Stimulated activated CD4-positive, alpha-beta T cell treated with anti-CD3 and anti-CD28 coated beads, Interleukin-1b, Interleukin-23, amount 100 ng/mL, for 1 hour (primary cell): ENCODE measurements at places on chromosomes 5 and 9.

DNA sequence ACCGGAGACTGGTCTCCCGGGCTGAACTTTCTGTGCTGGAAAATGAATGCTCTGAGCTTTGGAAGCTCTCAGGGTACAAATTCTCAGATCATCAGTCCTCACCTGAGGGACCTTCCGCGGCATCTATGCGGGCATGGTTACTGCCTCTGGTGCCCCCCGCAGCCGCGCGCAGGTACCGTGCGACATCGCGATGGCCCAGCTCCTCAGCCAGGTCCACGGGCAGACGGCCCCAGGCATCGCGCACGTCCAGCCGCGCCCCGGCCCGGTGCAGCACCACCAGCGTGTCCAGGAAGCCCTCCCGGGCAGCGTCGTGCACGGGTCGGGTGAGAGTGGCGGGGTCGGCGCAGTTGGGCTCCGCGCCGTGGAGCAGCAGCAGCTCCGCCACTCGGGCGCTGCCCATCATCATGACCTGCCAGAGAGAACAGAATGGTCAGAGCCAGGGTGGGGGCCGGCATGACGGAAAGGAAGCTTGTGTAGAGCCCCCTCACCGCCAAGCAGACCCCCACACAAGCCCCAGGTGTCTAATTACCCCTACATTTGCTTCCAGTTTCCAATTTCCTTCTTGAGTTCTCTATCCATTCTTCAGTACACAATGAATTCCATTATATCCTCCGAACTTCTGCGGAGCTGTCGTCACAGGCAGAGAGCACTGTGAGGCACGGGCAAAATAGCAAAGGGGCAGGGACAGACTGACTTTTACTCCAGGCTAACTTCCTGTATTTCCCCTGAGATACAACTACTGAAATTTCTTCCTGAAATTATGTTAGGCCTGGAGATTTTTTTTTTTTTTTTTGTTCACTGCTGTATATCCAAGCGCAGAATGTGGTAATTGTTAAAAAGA is 23.2 kb downstream of the CDKN2A start:
- no peak for DNase-seq

- no peak for DNase-seq
Observed at GRCh38 chr5:55994495-55994997, at the start of gene IL6ST. Gene IL6ST (minus strand): TSS chr5:55994963. CDS start chr5:55976278, 18,685 bp downstream.

DNA sequence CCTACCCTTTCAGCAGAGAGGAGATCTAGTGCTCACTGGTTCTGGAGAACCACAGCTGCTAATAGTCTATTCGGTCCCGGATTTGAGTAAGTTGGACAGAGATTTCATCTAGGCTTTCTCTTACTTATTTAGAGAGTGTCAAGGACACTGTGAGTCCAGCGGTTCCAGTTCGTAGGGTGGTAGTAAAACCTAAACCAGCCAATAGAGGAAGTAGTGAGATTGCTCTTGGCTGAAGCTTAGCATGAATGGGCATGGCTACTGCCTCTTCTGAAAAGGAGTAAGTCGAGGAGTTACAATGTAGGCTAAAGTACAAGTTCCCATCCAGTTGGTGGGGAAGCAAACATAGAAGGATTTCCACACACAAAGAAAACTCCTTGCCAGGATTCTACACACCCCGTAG is 109.6 kb upstream of the MOCS2 start:
- no peak for DNase-seq

GRCh38 chr9:18228101-18228500 is 245.9 kb upstream of the ADAMTSL1 start:
- DNase-seq = no peak

DNA sequence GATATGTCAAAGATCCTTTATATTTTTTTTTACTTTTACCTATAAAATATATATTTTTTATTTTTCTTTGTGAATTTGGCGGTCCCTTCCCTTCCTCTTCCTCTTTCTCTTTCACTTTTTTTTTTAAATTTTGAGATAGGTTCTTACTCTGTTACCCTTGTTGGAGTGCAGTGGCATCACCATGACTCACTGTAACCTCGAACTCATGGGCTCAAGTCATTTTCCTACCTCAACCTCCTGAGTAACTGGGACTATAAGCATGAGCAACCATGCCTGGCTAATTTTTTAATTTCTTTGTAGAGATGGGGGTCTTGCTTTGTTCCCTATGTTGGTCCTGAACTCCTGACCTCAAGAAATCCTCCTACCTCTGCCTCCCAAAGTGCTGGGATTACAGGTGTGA is 258.0 kb upstream of the CLINT1 start:
- no peak for DNase-seq

DNA sequence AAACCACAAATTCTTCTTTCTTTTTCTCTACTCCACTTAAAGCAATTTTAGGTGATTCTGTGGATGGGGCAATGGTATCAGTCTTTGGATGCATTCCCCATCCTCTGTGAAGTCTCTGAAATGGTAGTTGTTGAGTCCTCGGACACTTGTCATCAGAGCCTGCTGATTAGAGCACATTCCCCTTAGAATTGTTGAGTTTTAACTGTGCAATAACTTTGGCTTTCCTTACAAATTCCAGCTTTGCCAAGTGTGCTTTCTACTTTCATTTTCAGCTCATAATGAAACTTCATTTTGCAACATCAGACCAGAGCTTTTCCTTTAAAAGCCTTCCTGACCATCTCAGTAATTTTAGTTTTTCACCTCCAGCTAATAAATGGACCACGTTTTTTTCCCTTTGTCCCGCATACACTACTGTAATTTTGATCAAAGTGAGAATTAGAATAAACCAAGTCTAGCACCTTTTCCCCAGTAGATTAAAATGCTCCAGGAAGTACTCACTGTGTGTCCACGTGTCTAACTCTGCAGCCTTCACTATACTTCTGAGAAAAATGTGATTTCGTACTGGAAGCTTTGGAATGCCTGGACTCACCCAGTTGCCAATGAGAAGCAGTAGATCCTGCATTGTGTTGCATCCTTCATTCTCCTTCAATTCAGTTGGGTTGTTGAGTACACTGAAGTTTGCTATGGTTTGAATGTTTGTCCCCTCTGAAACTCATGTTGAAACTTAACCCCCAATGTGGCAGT is 135.6 kb downstream of the NTRK2 start:
- no peak for DNase-seq

GRCh38 chr5:37606148-37606547 is 227.0 kb downstream of the WDR70 start:
- DNase-seq = no peak

DNA sequence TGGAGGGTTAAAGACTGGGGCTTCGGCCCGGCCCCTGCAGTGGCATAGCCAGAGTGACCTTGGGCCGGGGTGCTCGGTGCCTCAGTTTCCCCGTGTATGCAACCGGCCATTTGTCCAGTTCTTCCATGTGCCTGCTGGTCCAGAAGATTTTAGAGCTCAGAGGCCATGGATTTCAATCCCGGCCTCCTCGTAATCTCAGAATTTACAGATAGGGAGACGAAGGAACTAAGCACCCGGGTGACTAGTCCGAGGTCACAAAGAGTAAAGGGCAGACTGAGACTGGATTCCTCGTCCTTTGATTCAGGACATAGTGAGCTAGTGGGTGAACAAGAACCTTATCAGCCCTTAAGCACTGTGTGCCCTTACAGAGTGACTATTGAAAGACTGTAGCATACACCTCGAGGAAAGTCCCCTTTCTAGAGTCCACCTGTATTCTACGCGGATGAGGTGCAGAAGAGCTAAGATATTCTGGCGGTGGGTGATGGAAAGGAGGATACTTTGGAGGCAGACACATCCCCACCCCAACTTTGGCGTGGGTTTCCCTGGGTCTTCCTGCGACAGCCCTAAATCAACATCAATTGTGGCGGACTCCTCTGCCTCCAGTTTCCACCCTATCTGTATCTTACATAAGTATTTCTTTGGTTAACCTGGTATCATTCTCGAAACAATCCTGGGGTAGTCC is 597 bp downstream of the SLC31A1 start:
- no peak for DNase-seq

DNA sequence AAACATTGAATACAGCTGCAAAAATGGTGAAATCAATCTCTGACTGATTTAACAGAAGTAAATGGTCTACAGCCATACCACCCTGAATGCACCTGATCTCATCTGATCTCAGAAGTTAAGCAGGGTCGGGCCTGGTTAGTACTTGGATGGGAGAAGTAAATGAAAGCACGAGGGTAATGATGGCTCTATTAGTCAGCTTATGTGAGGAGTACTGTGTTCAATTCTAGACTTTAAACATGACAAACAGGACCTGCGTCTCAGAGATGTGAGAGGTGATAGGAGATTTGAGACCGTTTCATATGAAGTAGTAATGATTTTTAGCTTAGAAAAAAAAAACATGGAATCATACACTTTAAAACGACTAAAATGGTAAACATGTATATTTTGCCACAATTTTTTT is 77.1 kb upstream of the SUSD1 start:
- DNase-seq = no peak

GRCh38 chr5:106116682-106117081 is 1554.1 kb downstream of the EFNA5 start:
- no peak for DNase-seq

DNA sequence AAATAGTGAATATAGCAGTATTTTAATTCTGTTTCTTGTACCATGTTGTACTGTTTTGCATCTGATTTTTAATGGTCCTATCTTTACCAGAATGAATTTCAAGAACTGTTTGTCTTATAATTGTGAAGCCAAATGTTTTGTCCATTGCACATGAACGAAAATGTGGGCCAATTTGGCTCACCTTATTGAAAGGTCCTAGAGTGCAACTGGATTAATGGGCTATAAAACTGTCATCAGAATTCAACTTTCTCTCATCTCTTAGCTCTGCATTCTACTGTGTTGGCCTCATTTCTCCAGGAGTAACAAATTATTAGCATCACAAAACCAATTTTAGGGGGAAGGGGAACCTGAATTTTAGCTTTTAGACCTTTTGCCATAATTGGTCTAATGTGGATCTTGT is 179.4 kb upstream of the NUDT12 start:
- DNase-seq = no peak

- no peak for DNase-seq
Observed at GRCh38 chr9:131410044-131410491, 16.2 kb downstream of the PRRC2B start.

GRCh38 chr9:33161011-33161588 is 6.0 kb downstream of the B4GALT1 start:
- DNase-seq = no peak

- no peak for DNase-seq
Observed at GRCh38 chr9:37920471-37921167, 16.7 kb upstream of the SLC25A51 start.

DNA sequence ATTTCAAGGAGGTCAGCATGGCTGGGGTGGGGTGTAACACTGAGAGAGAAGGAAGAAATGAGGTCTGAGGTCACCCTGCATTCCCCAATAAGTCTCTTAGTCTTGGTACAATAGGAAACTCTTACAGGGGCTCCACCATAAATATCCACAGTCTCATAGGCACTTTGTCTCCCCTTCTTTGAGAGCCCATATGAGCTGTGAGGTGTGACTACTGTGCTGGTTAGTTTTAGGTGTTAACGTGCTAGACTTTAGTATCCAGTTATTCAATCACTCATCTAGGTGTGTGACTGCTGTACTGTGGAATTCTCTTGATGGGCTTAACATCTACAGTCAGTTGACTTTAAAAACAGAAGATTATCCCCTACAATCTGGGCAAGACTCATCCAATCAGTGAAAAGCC is 378.1 kb upstream of the RFX3 start:
- no peak for DNase-seq

GRCh38 chr9:132973713-132974112 is 4.8 kb upstream of the GFI1B start:
- no peak for DNase-seq

DNA sequence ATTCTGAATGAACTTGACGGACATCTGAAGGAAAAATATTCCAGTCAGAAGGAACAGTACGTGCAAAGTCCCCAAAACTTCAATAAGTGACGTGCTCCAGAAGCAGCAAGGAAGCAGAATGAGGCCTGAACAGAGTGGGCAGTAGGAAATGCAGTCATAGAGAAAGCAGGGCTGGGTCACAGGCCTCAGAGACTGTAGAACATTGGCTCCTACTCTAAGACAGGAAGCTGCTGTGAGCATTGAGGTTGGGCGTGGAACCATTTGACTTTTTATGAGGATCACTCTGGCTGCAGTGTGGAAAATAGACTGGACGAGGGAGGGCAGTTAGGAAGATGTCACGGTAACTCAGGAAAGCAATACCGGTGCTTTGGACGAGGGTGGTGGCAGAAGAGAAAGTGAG is 64.0 kb downstream of the DOCK8 start:
- DNase-seq = no peak

DNA sequence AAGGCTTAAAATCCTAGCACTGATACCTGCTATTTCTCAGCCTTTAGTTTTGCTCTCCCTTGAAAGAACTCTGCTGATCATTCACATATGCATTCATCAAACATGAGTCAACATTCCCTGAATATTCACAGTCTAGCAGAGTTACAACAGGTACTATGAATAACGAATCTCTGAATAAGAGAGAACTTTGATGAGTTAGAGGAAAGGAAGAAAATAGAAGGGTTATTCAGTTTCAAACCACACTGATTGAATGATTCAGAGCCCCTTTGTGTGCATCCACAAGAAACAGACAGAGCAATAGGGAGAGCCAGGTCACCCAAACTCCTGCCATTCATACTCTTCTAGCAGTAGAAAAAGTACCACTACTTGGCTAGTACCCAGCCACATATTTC is 36.0 kb downstream of the FOXD1 start:
- DNase-seq = no peak

GRCh38 chr9:70413464-70413798 is 1.0 kb downstream of the KLF9 start:
- DNase-seq = no peak

GRCh38 chr9:87451149-87451548 is 46.5 kb upstream of the DAPK1 start:
- DNase-seq = no peak

DNA sequence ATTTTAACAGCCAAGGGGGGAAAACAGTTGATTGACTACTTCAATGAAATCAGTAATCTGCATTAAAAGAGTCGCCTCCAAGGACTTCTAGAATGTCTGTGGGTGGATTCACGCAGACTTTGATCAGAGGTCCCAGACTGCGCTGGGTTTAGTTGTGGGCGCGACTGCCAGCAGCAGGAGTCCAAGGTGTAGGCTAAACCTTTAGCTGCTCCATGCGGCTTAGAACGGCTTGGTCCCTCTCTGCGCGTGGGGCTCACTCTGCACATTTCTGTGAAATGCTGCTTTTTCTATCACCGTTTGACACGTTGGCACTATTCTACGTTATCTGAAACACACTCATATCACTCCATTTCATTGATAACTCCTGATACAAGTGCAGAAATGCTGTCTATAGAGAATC is 48.6 kb upstream of the IRX2 start:
- no peak for DNase-seq

DNA sequence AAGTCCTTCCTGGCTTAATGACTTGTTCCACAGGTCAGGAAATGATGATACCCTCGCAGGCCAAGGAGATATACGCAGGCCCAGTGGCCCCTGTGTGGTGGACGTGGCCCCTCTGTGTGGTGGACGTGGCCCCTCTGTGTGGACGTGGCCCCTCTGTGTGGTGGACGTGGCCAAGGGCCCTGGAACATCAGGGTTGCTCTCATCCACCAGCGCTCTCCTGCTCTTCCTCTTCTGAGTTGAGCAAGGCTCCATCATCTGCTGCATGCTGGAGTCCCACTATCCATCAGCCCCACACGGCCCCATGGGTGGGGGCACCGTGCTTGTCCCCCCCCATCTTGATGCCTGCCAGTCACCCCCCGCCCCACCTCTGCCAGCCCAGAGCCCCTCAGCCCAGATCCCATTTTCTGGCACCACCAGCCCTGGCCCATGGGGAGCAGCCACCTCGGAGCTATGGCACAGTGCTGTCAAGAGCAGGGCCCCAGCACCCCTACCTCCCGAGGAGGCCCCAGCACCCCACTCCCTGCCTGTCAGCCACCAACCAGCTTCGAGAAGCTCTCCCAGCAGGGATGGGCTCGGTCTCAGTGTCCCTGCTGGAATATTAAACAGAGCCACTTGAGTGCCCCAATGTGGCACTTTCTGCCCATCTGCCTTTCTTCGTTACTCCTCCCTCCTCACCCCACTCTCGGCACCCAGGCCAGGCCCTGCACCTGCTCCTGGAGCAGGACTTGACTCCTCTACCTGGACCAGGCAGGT is 8.1 kb downstream of the LRRC14B start:
- DNase-seq = no peak
